ENCODE measurements at places on chromosomes 4 and X. TPM values are rescaled to one million over a fixed set of nuclear protein-coding genes. Genes with fewer than 3 reads are reported as not detected.

- DNase-seq: no peak
Measured at GRCh38 chr4:36332023-36332781, 50.8 kb downstream of the DTHD1 start.

- no peak for DNase-seq
Measured at GRCh38 chr4:153521999-153522801, 56.0 kb downstream of the TMEM131L start.

DNA sequence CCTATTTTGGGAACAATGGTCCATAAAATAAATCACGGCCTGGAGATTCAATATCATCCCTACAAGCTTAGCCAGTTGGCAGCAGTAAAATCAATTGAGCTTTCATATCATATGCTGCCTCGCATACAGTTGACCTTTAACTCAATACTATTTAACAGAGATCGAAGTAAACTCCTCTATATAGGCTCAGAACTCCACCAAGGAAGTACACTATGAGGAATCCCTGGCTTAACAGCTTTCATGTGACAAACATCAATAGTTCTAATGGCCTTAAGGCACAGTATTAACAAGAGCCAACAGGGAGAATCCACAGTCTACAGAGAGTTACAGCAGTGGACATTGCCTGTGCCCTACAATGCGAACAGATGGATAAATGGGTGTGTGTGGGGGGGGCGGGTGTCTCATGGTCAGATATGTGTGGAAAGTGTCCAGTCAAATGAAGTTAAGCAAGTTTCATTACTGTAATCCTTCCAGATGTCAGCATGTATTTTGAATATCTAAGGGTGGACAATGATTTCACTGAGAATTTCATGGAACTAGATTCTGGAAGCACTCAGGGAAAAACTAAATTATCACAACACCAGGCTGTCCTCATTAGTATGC lies 98.2 kb upstream of the FAM9B start:
- no peak for DNase-seq

GRCh38 chrX:40278340-40279090 lies 180.8 kb upstream of the BCOR start:
- no peak for DNase-seq

DNA sequence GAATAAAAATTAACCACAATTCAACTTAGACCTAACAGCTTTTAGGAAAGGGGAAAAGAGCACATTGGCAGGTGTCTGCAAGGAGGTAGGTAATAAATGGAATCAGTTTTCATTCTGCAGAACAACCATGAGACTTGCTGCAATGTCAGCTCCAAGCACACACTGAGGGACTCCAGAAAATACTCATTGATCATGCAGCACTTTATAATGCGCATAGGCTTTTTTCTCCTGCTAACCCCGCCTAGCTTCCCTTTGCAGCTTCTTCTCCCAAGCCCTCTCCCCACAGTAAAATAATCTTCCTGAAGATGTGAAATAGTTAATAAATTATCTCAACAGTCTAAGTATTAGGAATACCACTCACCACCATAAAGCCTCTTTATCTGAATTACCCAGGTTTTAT lies 36.9 kb downstream of the ANKRD17 start:
- peak; percentile 4 for DNase-seq

The REPS2 gene
- polyA plus RNA-seq: 12.6 TPM

- DNase-seq: no peak
Measured at GRCh38 chrX:19897091-19897490, 9.7 kb upstream of the SH3KBP1 start.

DNA sequence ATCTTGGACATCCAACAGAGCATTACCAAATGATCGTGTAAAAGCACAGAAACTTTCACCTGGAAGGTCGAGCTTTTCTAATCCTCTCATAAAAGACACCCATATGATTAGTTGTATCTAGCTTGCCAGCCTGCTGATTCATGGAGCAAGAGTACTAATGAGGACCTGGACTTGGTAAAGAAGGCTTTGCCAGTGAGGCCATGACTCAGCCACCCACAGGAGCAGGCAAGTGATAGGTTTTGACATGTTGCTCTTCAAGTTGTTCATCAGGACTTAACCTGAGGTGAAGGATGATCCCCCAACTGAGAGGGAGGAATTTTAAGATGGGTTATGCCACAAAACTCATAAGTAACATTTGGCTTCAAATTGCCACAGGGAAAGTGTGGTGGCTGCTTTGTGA lies 24.7 kb upstream of the EPGN start:
- DNase-seq: no peak

GRCh38 chr4:89847571-89848325 lies 10.8 kb upstream of the SNCA start:
- DNase-seq: no peak

- DNase-seq: no peak
Measured at GRCh38 chrX:39203427-39203826, 402.2 kb downstream of the MID1IP1 start.
